Esophagus muscularis mucosa (tissue), 4 donors: ENCODE measurements at places on chromosomes 12 and 14. TPM values are rescaled to one million over a fixed set of nuclear protein-coding genes. Genes with fewer than 3 reads are reported as not detected.
A peak's percentile ranks its signal among the peaks of the same experiment; 100 is the strongest.

Gene RTL1
- total RNA-seq, result not detected

Gene OTX2
- not detected for total RNA-seq

Gene HPD
- total RNA-seq, result 3.3 TPM

Gene CIROP
- not detected for total RNA-seq

Gene PCK2
- 13.3 TPM for total RNA-seq

- DNase-seq, result no peak
These were observed 3.8 kb downstream of the ZBTB42 start for GRCh38 chr14:104804481-104805325.

DNA sequence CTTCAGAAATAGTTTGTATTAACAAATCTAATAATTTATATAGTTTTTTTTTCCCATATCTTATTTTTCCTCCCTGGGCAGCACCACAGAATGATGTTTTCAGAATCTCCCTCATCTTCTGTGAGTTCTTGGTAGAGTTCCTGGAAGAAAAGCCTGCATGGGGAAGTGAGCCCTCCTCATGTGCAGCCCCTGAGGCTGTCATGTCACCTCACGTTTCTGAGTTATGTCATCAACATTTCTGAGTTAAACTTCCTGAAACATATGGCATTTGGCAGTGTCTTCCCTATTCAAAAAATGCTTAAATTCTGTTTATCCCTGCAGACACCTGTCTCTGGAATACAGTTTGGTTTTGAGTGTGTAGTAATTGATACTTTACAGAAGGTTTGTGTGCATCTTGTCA is 979.0 kb downstream of the TMEM121 start:
- DNase-seq, result peak; percentile 29

- no peak for DNase-seq
These were observed at the start of gene SMOC1 for GRCh38 chr14:69879175-69880043. SMOC1 (plus strand) TSS chr14:69879416; CDS start chr14:69879679, 263 bp downstream.

DNA sequence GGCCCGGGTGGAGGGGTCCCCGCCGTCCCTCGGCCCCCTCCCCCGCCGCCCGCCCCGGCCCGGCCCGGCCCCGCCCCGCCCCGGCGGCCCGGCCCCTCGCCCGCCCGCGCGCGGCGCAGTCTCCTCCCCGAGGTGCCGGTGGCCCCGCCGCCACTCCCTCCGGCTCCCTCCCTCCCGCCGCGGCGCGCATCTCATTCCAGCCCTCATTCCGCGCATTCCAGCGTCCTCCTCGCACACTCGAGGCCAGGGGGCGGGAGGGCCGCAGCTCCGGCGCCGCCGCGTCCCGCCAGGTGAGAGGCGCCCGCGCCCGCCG is at the start of gene TEAD4:
Gene TEAD4 (plus strand): TSS at position 206 of the 313 bp plus-strand sequence.
- DNase-seq, result no peak

GRCh38 chr14:68137704-68138619 is 318.4 kb downstream of the RAD51B start:
- DNase-seq, result no peak

- no peak for DNase-seq
These were observed 164.9 kb downstream of the ETV6 start for GRCh38 chr12:11814374-11814773.

GRCh38 chr14:61438860-61439765 is 117.7 kb downstream of the PRKCH start:
- peak; percentile 90 for DNase-seq
